ENCODE measurements at places on chromosomes 13 and 19.

DNA sequence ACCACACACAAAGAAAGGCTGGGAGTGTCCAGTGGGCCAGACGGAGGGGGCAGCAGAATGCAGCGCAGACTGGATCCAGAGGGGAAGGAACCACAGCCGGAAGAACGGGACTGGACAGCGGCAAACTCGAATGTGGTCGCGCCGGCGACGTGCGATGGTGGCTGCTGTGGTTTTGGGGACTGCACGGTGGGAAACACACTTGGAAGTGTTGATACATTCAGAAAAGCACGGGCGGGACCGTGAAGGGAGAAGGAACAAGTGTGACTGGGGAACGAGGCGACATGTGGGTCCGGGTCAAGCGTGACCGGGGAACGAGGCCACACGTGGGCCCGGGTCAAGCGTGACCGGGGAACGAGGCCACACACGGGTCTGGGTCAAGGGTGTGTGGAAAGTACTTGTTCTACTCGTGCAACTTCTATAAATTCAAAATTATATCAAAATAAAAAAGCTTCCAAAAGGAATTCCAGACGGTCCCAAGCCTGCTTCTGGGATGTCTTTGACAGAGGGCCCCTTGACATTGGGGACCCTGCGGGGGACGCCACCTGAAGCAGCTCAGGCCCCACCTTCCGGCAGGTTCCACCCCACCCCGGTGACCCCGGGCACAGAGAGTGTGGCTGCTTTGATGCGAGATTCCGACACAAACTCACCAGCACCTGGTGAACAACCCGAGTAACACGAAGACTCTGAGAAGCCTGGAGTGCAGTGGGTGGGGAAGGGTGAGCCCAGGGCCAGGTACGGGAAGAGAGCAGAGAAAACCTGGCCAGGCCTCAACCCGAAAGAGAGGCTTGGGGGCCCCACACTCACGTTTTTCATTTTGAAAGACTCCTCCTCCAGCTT, 25.1 kb upstream of the C13orf46 start:
- peak; percentile 34 for DNase-seq

DNA sequence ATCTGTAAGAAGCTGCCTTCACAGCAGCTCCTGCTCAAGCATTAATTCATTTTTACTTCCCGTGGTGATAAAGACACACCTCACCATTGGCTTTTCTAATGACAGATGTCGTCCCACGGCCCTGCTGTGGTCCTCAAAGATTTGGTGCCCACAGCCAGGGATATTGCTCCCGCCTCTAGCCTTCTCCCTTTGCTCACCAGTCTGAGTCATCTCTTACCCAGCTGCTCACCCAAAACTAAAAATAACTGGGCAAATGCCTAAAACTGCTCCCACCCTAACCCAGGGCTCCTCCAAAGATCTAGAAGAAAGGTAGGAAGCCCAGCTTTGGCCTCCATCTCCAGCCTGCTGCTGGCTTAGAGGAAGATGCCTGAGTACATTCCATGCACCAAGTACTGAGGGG, 371.1 kb upstream of the ZNF507 start:
- no peak for DNase-seq

DNA sequence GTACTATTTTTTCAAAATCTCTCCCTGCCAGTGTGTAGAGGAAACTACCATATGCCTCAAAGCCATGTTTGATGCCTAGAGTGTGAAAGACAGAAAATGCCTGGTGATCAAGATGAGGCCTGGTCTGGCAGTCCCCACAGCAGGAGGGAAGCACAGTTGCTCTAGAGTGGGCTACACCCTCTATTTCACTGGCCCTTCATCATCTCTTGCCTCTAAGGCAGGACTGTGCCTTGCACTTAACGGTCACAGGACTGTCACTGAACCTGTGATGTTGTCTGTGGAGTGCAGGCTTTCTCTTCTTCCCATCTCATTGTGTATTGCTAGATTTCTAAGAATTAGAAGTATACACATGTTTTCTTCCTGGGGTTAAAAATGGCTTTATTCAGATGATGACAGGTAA, 16.3 kb downstream of the POLR1D start:
- no peak for DNase-seq

DNA sequence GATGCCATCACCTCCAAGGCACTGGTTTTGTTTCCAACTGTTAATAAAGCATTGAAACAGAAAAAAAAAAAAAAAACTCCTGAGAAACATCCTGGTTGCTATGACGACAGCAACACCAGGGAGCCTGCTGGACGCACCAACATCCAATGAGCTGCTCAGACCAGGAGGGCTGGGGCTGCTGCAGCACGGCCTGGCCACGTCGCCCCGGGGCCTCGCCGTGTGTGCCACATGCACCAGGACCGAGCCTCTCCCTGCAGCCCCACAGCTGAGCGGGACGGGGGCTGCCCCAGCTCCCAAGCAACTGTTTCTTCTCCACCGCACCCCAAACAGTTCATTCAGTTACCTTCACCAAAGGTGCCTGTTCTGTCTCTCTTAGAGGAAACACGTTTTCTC, 54.5 kb downstream of the RASA3 start:
- no peak for DNase-seq

- DNase-seq = no peak
Measured at GRCh38 chr13:73536865-73537264, 478.1 kb downstream of the KLF5 start.

DNA sequence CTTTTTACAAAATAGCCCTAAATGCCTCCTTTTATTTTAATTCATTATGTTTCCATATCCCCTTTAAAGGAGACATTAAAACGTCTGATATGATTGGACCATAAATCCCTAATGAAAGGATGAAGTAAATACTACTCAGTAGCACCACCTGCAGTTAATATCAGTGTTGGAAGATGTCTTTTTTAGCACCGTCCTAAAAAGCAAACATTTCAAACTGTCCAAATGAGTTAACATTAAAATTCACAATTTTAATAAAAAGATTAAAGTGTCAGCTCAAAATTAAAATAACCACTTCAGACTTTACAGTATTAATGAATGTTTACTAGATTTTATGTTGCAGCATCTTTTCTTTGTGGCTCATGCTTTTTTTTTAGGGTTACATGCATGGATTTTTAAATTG, 12.3 kb downstream of the ZNF507 start:
- DNase-seq = no peak

DNA sequence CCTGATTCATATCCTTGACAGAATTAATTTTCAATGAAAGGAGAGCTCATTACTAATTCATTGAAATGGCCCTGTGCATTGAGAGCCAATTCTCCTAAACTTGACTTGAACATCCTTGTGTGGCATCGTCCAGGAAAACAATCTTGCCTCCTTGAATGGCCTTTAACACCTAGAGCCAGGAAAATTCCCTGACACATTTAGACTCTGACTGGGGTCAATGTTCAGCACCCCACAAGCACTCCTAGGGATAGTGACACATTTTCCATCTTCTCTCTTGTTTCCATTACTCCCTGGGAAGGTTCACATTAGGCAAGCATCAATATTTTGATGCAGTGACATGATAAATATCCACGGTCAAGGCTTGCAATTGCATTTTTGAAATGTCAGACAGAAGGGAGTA, 218.9 kb downstream of the LACC1 start:
- DNase-seq = no peak

DNA sequence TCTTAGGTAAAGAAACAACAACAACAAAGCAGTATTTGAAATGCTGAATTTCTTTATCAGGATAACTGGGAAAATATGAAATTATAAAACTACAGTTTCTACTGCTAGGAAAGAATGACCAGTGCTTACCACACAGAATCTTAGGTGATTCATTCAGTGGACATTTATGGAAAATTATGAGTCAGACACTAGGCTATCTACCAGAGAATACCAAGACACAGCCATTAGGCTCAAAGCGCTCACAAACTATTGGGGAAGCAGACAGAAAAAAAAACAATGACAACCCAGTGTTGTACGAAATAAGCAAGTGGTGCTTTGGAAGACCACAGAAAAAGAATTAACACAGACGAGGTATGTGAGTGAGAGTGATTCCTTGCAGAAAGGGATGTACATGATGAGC, 1019.5 kb downstream of the PCDH9 start:
- no peak for DNase-seq

- DNase-seq = peak; percentile 84
Measured at GRCh38 chr19:43464134-43464775, 1.2 kb downstream of the LYPD3 start.

DNA sequence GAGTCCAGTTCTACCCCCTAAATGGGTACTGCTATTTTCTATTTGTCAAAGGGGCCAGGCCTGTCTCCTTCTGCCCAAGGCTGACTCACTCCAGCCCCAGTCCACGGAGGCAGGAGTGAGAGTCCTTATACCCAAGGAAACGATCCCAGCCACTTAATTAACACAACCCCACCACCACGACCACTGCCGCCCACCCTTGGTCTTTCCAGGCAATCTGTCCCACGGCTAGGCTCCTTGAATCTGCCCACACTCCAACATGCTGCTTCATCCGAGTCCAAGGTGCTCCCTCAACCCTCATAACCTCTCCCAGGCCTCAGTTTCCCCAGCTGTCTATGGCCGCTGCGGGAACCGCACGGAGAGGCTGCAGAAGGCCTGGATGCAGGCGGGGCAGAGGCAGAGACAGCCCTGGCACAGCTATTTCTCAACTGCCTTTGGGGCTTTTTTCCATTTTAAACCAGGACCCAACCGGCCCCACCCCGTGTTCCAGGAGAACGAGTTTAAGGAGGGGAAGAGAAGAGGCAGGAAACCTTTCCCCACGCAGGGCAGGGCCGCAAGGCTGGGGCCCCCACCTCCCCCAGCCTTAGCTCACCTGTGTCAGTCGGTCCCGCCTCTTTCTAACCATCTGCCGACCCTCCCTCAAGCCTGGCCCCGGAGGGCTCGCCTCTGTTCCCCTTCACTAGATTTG, 746 bp downstream of the RAB3D start:
- DNase-seq = no peak

GRCh38 chr13:39036212-39036611, 1.7 kb downstream of the PROSER1 start:
- no peak for DNase-seq

DNA sequence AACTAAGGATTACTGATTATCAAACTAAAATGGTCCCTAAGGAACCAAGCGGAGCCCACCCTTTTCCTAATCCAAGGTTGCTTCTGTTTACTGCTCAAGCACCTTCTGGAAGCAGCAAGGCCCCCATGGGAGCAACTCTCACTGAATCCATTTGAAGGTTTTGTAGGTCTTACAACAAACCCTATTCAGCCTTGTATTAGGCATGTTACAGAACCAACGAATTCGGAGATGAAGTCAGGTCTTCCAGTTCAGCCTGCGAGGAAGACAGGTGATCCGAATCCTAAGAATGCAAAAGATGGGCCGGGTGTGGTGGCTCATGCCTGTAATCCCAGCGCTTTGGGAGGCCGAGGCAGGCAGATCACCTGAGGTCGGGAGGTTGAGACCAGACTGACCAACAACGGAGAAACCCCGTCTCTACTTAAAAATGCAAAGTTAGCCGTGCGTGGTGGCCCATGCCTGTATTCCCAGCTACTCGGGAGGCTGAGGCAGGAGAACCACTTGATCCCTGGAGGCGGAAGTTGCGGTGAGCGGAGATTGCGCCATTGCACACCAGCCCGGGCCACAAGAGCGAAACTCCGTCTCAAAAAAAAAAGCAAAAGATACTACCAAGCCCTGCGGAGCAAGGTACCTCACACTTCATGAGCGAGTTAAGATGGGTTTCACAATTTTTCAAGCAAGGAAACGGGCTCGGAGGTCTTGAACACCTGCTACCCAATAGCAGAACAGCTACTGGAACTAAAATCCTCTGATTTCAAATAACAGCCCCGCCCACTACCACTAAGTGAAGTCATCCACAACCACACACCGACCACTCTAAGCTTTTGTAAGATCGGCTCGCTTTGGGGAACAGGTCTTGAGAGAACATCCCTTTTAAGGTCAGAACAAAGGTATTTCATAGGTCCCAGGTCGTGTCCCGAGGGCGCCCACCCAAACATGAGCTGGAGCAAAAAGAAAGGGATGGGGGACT, 609 bp downstream of the ZAR1L start:
- peak; percentile 90 for DNase-seq

DNA sequence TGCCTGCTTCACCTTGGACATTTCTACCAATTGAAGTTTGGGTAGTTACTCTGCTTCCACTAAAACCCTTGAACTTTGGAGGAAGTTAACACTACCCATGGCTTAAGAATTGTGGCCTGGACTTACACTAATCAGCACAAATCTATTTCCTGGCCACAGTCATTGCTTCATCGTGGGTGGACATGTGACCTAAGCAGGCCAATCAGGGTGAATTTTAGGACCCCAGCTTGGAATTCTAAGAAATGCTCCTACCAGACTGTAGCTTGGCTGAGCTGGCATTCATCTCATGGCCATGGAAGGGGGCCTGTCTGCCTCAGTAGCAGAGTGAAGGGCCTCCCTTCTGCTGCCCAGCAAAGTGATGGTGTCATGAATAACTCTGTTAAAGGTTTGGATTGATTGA, 58.3 kb upstream of the SLC15A1 start:
- DNase-seq = no peak

DNA sequence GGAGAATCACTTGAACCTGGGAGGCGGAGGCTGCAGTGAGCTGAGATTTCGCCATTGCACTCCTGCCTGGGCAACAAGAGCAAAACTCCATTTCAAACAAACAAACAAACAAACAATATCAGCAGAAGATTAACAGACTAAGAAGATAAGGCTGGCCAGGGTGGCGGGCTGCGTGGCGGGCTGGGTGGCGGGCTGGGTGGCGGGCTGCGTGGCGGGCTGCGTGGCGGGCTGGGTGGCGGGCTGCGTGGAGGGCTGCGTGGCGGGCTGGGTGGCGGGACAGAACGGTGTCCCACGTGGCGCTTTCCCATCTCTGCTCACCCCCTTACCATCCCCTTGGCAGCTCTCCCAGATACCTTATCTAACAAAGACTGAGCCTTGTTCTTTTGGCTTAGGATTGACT, 196.2 kb downstream of the COL4A1 start:
- no peak for DNase-seq

- DNase-seq = no peak
Measured at GRCh38 chr13:95471960-95472359, 80.6 kb upstream of the CLDN10 start.

DNA sequence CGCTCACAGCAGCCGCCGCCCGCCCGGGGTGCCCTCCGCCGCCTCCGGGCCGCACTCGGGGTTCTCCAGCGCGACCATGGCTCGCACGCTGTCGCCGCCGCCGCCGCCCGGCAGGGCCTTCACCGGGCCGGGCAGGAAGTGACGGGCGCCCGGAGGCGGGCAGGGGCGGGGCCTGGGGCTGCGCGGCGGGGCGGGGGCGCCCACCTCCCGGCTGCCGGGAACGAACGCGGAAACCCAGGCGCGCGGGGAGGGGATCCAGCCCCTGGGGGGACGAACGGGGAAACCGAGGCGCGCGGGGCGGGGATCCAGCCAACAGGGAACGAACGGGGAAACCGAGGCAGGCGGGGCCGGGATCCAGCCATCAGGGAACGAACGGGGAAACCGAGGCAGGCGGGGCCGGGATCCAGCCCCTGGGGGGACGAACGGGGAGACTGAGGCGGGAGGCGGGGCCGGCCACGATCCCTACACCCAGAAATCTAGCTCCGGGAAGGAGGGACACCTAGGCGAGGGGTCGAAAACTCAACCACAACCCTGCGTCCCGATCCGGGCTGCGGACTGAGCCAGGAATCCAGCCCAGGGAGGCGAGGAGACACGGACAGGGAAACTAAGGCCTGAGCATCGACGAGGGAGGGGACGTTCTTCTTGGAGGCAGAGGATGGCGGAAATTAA, at the start of gene R3HDM4:
R3HDM4 (minus strand) TSS at position 140 of the 669 bp plus-strand sequence; CDS start at position 78, 62 bp downstream.
- peak; percentile 90 for DNase-seq

- no peak for DNase-seq
Measured at GRCh38 chr13:73365252-73365651, 306.4 kb downstream of the KLF5 start.

- DNase-seq = no peak
Measured at GRCh38 chr19:32865326-32865725, 4.2 kb downstream of the SLC7A9 start.

Measured in natural killer cell treated with Interleukin-12 subunit alpha and Interleukin-12 subunit beta and Interleukin-15 and Interleukin-18, amount 100 ng/mL, for 72 hours (primary cell).